RPMI8226 (cell line): ENCODE measurements at places on chromosomes 11 and 22.

- no peak for DNase-seq
Measured at GRCh38 chr11:72241291-72241781, 2.6 kb downstream of the PHOX2A start.

- DNase-seq, result no peak
Measured at GRCh38 chr11:87866951-87867350, 308.3 kb downstream of the RAB38 start.

DNA sequence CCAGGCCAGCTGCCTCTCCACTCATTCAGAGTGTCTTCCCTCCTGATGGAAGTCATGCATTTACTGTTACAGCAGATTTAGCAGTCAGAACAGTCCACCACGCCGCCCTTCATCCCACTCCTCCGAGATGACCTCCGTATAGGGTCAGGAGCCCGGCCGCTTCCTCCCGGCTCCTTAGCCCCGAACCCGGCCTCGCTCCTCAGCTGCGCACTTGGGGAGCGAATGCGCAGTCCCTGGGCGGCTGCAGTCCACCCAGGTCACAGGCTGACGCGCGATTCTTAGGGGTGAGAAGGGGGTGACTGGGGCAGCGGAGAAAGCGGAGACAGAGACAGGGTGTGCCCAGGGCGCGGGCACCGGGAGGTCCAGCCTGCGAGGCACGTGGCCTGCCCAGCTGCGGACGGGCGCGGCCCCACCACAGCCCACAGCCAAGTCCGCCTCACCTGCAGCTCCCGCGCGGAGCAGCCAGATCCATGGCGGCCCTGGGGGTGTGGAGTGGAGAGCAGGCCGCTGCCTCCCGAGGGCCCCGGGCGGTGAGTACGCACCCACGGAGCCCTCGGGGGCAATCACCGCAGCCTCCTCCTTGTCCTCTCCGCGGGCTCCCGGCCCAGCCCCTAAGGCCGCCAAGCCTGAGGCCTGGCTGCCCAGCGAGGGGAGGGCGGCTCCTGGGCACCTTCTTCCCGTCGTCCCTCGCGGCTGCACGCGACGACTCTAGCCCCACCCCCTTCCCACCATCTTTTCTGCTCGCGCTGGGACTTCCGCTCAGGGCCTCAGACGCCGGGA lies 286.6 kb downstream of the BRD1 start:
- no peak for DNase-seq

GRCh38 chr11:94781837-94782236 lies 13.7 kb downstream of the AMOTL1 start:
- no peak for DNase-seq

GRCh38 chr11:31262761-31263160 lies 106.8 kb downstream of the DCDC1 start:
- no peak for DNase-seq

GRCh38 chr11:31160504-31161422 lies 208.8 kb downstream of the DCDC1 start:
- DNase-seq, result no peak

DNA sequence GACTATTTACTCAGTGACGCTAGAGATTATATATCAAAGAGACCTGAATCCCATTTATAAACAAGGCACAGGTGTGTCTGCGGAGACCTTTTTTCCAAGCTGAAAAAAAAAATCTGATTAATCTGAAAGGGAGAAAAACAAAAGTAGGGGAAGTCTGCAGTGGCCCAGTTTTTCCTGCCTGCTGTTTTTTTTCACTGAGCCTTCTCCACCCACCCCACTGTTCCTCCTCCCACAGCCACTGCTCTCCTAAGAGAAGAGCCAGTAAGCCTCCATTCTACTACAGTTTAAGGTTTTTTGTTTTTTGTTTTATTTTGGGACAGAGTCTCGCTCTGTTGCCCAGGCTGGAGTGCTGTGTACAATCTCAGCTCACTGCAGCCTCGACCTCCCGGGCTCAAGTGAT lies 18.4 kb downstream of the ARFGAP2 start:
- no peak for DNase-seq

GRCh38 chr11:93166194-93166593 lies 31.6 kb downstream of the SLC36A4 start:
- no peak for DNase-seq
